ENCODE measurements at places on chromosomes 5 and 9. TPM values are rescaled to one million over a fixed set of nuclear protein-coding genes. Genes with fewer than 3 reads are reported as not detected.

DNA sequence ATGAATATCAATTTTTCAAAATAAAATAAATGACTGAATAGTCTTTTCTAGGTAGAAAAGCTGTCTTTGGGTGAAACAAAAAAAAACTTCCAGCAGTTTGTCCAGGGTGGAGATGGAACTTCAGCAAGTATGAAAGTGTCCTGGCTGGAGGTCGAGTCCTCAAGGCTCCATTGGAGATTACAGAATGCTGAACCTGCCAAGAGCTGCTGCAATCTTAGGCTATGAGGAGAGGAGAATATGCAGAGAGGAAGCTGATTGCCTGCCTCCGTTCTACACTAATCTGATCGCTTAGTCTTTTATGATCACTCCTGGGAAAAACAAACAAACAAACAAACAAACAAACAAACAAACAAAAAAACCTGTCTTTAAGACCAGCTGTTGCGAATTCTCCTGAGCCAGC is 50.6 kb downstream of the NREP start:
- peaks cover 5% of the 10 kb centered on the region for H3K4me1 ChIP-seq
- peaks cover 5% of the 10 kb centered on the region for H3K36me3 ChIP-seq
- peak overlapping the region; percentile 49 for H3K27ac ChIP-seq
- H3K4me3 ChIP-seq: no peak overlapping the region

GRCh38 chr9:29211580-29212396 is 1638.5 kb upstream of the C9orf72 start:
- H3K4me1 ChIP-seq: peaks cover 37% of the 10 kb centered on the region
- DNase-seq: peak; percentile 57
- peak overlapping the region; percentile 27 for H3K27ac ChIP-seq
- H3K27me3 ChIP-seq: peaks cover 67% of the 10 kb centered on the region
- H3K36me3 ChIP-seq: no peaks in the 10 kb centered on the region
- H3K4me3 ChIP-seq: peak overlapping the region; percentile 74

NRG2 gene
- 2.8 TPM for total RNA-seq

DNA sequence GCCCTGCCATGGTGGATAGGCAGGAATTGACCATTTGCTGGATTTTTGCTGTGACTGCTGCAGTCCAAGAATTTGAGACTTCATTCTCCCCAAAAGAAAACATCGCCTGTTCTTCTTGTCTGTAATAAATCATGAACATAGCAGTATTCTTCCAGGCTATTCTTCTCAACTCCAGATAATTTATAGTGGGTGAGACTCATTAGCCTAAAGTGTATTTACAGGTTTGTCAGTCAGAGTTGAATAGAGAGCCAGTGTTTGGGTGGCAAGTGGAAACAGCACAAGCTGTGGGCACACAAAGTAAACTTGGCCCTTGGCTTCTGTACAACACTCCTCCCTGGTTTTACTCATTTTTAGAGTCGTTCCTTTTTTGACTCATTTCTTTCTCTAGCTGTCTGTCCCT is 128.2 kb upstream of the VCAN start:
- H3K4me3 ChIP-seq: no peak overlapping the region
- no peaks in the 10 kb centered on the region for H3K27me3 ChIP-seq

DNA sequence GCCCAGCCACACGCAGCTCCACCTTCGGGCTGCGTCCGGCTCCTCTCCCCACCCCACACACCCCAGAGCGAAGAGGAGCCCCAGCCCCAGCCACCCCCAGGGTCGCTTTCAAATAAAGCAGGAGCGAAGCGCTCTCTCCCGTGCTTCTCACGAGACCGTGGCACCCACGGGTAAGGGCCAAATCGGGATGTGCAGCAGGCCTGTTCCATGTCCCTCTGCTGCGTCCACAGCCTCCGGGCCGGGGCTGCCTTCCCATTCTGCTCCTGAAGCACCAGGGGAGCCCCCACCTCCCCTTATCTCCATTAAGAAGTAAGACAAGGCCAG is 59.8 kb downstream of the KCNT1 start:
- no peaks in the 10 kb centered on the region for H3K36me3 ChIP-seq
- no peak overlapping the region for H3K27ac ChIP-seq
- H3K4me3 ChIP-seq: no peak overlapping the region
- no peak for DNase-seq
- peaks cover 2% of the 10 kb centered on the region for H3K27me3 ChIP-seq
- no peaks in the 10 kb centered on the region for H3K4me1 ChIP-seq

DNA sequence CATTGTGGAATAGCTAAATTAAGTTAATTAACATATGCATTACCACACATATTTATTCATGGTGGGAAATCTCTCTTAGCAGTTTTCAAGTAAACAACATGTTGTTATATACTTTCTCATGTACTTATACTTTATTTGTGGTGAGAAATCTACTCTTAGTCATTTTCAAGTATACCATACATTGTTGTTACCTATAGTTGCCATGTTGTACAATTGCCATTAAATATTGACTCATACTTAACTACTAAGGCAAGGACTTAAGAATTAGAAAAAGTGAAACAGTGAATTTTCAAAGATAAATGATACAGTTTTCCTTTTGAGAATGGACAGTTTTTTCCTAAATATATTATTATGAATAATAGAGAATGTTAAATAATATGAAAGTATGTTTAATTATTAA is 27.7 kb downstream of the UGCG start:
- H3K4me1 ChIP-seq: no peaks in the 10 kb centered on the region
- H3K4me3 ChIP-seq: no peak overlapping the region
- DNase-seq: no peak
- peaks cover 17% of the 10 kb centered on the region for H3K36me3 ChIP-seq

DNA sequence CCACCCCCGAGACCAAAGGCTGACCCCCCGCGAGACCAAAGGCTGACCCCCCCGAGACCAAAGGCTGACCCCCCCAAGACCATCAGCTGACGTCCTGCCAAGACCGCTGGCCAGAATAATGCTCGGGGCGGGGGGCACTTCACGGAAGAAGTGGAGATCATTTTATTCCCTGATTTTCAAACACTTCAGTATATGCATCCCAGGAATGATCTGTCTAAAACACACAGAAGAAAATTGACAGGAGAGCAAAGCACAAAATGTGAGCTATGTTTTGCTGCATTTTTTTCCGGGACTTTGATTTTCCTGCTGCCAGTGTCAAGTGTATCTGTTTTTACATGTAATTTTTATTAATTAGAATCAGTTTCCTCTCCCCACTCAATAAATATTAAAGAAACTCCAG is 67.1 kb downstream of the ADAMTS2 start:
- H3K27me3 ChIP-seq: no peaks in the 10 kb centered on the region
- H3K4me1 ChIP-seq: peaks cover 7% of the 10 kb centered on the region
- no peaks in the 10 kb centered on the region for H3K36me3 ChIP-seq
- peak overlapping the region; percentile 23 for H3K27ac ChIP-seq
- DNase-seq: no peak

DNA sequence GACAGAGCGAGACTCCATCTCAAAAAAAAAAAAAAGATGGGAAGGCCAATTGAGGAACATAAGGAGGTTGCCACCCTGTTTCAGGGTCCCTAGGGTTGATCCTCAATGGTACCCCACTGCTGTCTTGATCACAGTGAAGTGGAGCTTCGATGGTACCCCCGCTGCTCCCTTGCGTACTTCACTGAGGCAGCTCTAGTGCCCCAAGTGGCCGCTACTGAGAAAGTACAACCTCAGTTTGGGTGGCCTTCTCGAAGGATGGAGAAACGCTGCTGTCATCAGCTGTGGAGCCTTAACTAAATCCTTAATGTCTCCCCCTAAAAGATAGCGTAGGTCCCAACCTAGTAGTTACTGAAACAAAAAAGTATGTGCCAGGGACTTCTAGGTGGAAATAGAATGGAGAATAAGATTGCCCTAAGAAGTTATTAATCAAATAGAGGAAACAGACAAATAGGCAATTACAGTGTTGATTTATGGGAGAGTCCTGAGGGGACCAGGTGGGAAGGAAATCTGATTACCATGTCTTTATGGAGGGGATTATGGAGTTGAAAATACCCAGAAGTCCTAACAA is 6.3 kb downstream of the TESK1 start:
- peaks cover 6% of the 10 kb centered on the region for H3K4me1 ChIP-seq
- H3K27ac ChIP-seq: no peak overlapping the region
- peaks cover 43% of the 10 kb centered on the region for H3K27me3 ChIP-seq
- H3K36me3 ChIP-seq: peaks cover 18% of the 10 kb centered on the region
- no peak for DNase-seq

GRCh38 chr9:104911032-104911607 is 16.8 kb downstream of the ABCA1 start:
- no peaks in the 10 kb centered on the region for H3K36me3 ChIP-seq
- no peak overlapping the region for H3K27ac ChIP-seq
- DNase-seq: no peak
- H3K4me3 ChIP-seq: no peak overlapping the region
